ENCODE measurements at places on chromosomes 2 and 18. TPM values are rescaled to one million over a fixed set of nuclear protein-coding genes. Genes with fewer than 3 reads are reported as not detected.

Gene ZSWIM2
- not detected for total RNA-seq

- DNase-seq = no peak
These were observed 203.9 kb upstream of the COL3A1 start for GRCh38 chr2:188770296-188770695.

DNA sequence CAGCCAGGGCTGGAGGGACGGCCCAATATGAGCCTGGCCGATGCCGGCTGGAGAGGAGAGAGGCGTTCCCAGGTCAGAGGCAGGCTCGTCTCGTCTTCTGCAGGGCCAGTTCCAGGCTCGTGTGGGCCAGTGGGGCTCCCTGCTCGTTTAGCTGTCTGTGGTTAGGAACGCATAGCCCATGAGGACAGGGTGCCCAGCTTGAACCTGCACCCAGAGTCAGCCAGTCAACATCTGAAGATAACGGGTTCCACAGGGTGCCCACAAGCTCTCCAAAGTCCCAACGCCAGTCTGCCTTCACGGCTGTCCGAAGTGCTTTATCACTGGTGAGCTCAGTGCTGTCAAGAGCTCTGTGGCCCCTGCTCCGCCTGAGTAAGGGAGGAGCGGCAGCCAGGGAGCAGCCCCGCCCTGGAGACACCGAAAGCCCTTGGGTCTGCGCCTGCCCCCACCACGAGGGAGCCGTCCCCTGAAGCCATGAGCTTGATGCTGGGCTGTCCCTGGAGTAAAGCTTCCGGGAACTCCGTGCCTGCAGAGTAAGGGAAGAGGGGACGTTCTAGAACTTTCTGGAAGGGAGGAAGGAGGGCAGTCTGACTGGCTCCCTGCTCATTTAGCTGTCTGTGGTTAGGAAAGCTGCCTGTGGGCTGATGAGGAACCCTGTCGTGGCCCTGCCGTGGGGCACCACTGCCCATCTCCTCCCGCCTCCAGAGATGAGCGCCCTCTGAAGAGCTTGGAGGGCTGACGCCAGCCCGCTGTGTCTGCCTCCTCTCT, 2.7 kb upstream of the HSBP1L1 start:
- DNase-seq = no peak

Gene KCNS3
- total RNA-seq = 10.7 TPM

- DNase-seq = peak; percentile 84
These were observed 182.0 kb downstream of the TCF4 start for GRCh38 chr18:55405893-55406406.

Gene PLB1
- total RNA-seq = 3.8 TPM

DNA sequence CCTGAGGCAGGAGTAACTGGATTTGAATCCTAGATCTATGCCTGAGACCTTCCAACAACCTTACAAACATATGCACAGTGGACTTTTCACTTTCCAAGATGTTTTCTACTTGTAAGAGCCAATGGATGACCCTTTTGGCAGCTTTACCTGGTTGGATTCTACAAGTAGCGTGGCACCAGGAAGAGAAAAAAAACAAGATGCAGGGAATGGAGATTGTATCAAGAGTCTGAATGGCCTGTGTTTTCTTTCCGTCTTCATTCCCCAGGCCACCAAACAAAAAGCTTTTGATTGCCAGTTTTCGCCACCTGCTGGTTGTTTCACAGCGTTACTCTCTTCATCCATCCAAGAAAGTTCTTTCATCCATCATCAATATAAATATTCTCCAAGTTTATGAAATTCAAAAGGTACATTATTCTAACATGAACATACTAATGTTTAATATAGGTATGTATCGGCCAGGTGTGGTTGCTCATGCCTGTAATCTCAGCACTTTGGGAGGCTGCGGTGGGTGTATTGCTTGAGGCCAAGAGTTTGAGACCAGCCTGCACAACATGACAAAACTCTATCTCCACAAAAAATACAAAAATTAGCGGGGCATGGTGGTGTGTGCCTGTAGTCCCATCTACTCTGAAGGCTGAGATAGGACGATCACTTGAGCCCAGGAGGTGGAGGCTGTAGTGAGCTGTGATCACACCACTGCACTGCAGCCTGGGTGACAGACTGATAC, 3.5 kb upstream of the BCL2 start:
- peak; percentile 59 for DNase-seq

GRCh38 chr2:190635781-190636180, 13.1 kb upstream of the NAB1 start:
- no peak for DNase-seq

DNA sequence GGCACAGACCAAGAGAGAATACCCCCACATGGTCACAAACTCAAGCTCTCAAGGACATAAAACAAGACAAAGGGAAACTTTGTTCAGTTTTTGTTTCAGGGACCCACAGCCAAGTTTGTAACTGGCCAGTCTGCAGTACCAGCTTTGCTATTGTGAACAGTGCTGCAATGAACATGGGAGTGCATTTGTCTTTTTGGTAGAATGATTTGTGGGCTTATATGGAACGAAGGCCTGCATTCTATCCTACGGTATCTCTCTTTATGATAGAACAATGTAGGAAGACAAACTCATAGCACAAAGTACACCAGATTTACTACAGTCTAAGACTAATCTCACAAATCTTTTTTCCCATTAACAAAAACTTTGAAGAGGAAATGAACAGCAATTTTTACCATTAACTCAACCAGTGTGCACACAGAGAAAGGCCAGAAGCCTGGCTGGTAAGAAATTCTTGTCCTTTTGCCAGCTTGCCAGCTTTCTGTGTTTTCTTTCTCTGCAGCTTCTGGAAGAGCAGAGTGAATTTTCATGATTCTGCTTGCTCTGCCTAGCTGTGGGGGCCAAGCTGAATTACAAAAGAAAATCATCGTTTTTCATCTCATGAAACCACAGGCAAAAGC, 37.1 kb upstream of the FEZ2 start:
- DNase-seq = no peak

Gene WDPCP
- total RNA-seq = 8.8 TPM

DNA sequence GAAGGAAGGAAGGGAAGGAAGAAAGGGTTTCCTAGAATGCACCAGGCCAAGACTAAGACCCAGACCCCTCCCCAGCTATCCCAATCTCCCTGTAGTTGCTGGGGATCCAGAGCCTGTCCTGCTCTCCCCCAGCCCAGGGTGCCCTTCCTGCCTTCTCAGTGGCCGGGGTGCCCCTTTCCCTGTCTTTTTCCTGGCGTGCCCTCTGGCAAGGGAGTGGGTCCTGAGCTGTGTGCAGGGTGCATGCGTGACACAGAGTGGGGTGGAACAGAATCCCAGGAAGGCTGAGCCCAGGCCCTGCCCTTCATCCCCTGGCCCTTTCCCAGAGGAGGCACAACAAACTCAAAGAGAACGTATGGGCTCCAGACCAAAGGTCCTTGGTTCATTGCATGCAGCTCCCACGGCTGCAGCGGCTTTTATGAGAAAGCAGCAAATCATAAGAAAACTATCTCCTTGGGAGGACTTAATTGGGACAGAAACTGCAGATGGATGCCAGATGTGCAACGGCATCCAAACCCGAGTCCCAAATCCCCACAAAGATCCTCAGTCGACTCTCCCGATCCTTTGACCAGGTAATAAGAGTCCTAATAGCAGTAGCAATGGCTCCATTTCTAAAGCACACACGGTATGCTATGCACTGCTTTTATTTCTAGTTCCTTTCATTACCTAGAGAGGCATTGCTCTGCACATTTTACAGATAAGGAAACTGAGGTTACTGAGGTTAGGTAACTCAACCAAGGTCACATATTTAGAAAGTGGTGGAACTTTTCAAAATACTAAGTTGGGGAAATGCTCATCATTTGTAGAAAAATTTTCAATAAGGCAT, 12.7 kb upstream of the ARID5A start:
- DNase-seq = peak; percentile 58

- no peak for DNase-seq
These were observed 64.0 kb upstream of the CABLES1 start for GRCh38 chr18:23071285-23071684.

Gene SPHKAP
- not detected for total RNA-seq

Gene EVX2
- total RNA-seq = not detected

- DNase-seq = no peak
These were observed 1490.7 kb downstream of the SUCLG1 start for GRCh38 chr2:82968358-82968757.

DNA sequence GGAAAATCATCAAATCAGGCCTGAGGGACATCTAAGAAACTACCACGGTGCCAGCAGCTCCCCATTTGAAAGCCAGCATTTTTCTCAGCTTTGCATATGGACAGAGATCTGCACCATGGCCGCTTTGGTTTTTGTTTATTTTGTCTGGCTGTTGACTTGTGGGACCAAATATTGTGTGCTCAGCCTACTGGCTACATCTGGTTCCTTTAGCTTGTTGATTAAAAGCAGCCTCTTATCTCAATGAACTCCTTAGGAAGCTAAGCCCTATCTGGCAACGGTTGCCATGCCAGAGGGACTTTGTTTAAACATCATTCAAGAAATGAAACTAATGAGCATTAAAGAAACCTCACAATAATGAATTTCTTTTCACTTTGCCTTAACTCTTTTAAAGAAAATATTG, 32.4 kb upstream of the CCDC150 start:
- no peak for DNase-seq

Gene HS6ST1
- total RNA-seq = 26.9 TPM

DNA sequence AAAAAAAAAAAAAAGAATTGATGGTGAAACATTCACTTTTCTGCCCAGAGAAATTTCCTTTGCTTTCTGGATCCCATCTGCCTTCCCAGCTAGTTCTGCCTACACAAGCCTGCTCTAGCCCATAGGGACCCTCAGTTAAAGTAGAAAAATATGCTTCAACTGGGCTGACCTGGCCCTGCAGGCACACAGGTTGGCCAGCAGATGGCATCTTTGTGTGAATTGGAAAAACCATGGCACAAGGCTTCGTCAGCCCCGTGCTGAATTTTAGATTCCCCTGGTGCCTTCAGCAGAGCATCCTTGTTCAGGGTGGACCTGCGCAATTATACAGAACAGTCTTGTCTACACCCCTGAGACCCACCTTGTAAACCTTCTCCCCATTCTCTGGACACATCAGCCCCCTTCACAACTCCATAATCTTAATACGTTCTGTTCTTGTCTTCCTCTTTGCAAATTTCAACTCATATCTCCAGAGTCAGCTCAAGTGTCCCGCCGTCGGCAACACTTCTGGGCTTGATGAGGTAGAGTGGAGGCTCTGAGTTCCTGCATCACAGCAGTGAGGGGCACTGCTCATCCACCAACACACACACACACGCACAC, 114.5 kb downstream of the INSIG2 start:
- DNase-seq = no peak

Gene SLC4A5
- 3.9 TPM for total RNA-seq

DNA sequence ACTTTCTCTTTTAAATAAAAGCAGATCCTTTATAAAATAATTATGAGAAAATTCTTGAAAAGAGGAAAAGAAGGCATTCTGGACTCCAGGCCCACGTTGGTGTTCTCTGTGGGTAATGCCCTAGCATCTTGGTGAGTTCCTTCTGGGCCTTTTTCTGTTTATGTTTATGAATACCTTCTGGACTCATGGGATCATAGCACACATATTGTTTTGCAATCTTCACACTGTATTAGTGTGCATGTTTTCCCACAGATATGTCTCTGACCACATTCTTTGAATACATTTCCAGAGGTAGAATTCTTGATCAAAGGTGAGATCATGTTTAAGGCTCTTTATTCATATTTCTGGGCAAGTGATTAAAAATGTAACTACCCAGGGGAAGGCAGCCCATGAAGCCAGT, 15.9 kb downstream of the GLI2 start:
- no peak for DNase-seq

Gene SERPINB3
- total RNA-seq = not detected

Gene AKAIN1
- not detected for total RNA-seq

DNA sequence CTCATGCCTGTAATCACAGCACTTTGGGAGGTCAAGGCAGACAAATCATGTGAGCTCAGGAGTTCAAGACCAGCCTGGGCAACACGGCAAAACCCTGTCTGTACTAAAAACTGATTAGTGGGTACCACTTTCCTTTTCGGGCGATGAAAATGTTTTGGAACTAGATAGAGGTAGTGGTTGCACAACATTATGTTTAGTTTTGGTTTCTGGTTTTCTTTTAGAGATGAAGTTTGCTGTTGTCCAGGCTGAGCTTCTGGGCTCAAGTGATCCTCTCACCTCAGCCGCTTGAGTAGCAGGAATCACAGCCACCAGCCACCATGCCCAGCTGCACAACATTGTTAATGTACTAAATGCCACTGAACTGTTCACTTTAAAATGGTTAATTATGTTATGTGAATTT, 27.6 kb downstream of the AAK1 start:
- no peak for DNase-seq

DNA sequence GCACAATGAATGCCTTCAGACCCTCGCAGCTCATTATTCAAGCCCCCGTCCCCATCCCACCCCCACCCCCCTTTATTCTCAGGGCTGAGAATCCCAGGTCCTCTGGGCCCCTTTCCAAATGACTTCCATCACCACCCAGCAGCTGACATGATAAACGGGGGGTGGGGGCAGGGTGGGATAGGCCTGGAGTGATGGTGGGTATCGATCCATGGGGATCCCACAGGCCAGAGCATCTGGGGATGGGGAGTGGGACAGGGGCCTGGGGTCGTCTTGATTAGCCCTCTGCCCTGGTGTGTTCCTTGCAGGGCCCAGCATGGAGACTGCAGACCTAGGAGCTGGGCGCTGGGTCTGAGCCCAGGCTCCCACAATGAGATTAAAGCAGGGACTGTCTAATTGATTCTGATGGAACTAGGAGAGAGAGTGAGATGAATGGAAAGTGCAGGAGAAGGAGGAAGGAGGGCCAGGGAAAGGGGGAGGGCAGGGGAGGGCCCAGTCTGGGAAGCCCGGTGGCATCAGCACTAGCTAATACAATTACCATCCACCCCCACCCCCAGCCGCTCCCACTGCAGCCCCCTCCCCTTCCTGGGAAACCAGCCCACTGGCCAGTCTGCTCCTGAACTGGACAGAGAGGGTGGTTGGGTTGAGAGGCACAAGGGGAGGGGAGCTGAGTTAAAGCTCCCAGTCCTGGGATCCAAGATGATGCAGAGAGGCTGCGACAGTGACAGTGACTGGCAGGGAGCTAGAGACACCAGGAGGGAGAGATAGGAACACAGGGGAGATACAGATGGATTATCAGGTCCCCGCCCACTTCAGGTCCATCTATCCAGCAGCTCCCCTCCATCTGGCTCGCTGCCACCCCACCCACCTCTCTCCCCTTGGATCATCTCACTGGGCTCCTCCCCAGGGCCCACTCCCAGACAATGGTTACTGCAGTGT, 13.1 kb upstream of the TNS1 start:
- DNase-seq = no peak

Gene HOXD9
- total RNA-seq = 22.1 TPM

DNA sequence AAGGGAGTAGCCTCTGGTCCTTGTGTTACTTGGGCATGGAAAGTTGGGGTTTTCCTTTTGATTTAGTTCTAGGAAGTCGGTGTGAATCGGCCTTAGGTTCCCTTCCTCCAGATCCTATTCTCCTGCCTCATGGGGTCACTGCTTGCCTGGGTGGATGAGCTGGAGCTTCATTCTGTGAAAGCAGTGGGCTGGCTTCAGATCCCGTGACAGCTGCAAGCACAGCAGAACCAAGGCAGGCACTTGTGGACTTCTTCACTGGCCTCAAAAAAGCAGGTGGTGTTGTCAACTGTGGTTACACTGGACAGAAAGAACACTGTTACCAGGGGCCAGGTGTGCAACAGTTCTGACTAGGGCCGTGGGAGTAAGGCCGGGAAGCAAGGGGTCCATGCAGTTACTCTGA, 243.4 kb downstream of the LDLRAD4 start:
- DNase-seq = no peak

Gene FEV
- not detected for total RNA-seq

Gene MRPS5
- total RNA-seq = 44.1 TPM

- no peak for DNase-seq
These were observed 50.3 kb upstream of the ARHGAP28 start for GRCh38 chr18:6679201-6679600.

GRCh38 chr2:100110614-100111000, 31.8 kb downstream of the AFF3 start:
- no peak for DNase-seq
